ENCODE measurements at places on chromosomes 12 and 14. TPM values are rescaled to one million over a fixed set of nuclear protein-coding genes. Genes with fewer than 3 reads are reported as not detected.

CPNE8 gene
- 3.3 TPM for total RNA-seq

LBHD2 gene
- total RNA-seq, result not detected

GYS2 gene
- total RNA-seq, result 0.24 TPM

TMEM233 gene
- not detected for total RNA-seq

JAG2 gene
- 7.2 TPM for total RNA-seq

EIF5 gene
- total RNA-seq, result 208 TPM

BAG5 gene
- 29.0 TPM for total RNA-seq

SLC10A1 gene
- not detected for total RNA-seq

STAT6 gene
- total RNA-seq, result 165 TPM

NDRG2 gene
- total RNA-seq, result 4.6 TPM

MIPOL1 gene
- 0.02 TPM for total RNA-seq

Data from T-helper 1 cell treated with Interleukin-12 subunit alpha and Interleukin-12 subunit beta and Interleukin-4 antibody, amounts not matched to agents 30 ng/mL and 1 ng/mL, for 36 hours (primary cell).